ENCODE measurements at places on chromosomes 1 and 21. TPM values are rescaled to one million over a fixed set of nuclear protein-coding genes. Genes with fewer than 3 reads are reported as not detected.

GRCh38 chr21:34890724-34891612, 158.1 kb downstream of the RUNX1 start:
- DNase-seq = no peak

- no peak for DNase-seq
Measured at GRCh38 chr1:223780949-223781348, 64.8 kb downstream of the TP53BP2 start.

- no peak for DNase-seq
Measured at GRCh38 chr1:8567146-8567545, 249.2 kb downstream of the SLC45A1 start.

Gene PTPRU
- 62.1 TPM for total RNA-seq

Gene C1QB
- 39.1 TPM for total RNA-seq

DNA sequence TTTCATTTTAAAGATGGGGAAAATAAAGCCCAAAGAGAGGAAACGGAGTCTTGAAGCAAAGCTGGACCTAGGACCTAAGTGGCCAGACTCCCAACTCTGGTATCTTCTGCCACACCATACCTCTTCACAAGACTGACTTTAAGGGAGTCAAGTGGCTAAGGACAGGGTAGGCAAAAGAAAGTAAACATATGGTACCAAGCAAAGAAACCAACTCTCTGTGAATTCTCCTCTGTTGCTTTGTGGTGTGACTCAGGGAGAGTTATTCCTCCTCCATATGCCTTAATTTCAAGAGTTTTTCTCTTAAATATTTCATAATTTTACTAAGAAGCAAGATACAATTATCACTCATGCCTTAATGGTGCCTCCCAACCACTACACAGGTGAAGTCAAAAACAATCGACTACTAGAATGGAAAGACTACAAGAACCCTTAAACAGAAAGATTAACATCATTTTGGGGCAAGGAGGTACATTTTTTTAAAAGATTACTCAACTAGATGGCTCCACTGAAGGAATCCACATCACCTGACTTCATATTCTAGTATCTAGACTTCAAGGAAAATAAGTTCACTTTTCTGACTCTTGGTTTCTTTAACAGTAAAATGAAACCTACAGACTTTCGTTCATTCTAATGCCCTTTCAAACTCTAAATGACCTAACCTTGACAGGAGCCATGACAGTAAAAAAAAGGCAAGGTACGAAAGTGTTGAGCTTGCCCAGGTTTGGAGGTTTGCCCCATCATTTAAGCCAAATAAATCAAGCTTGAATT, 44.2 kb downstream of the LUZP1 start:
- no peak for DNase-seq

- no peak for DNase-seq
Measured at GRCh38 chr1:116507631-116508030, 63.2 kb downstream of the CD58 start.

DNA sequence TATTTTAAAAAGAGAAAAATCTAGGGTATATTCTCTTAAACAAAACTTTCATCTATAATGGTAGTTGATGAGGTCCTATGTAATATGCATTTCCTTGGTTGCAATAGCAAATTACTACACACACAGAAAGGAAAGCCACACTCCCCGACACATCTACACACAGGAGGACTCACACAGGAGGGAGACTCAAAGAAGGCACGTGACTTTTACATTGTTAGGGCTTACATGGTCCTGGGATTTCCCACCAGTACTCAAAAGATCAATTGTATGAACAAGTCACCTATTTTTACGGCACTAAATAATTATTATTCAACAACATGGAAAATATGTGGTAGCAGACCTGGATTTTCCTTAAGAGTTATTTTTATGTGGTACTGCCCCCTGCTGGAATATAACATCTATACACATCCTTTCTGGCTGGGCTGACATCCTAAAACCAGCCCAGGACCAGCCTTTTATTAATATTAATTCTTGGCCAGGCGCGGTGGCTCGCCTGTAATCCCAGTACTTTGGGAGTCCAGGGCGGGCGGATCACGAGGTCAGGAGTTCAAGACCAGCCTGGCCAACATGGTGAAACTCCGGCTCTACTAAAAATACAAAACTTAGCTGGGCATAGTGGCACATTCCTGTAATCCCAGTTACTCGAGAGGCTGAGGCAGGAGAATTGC, 33.9 kb upstream of the LGALS8 start:
- peak; percentile 71 for DNase-seq

GRCh38 chr1:55150880-55151588, 64.1 kb downstream of the USP24 start:
- DNase-seq = no peak

DNA sequence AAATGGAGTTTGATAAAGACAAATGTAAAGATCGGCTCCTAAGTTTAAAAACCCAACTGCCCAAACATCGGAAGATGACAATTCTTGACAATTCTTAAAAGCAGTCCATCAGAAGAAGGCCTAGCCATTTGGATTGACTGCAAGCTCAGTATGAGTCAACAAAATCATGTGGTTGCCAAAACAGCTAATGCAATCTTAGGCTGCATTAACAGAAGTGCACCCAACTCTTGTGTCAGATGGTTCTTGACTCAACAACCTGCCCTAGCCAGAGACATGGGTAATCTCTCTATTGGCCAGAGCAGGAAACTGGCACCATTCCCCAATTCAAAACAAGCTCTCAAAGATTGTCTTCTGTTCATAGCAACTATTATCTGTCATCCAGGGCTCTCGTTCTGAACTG, 9.9 kb upstream of the NCF2 start:
- DNase-seq = no peak

Gene BNIPL
- total RNA-seq = 0.20 TPM

DNA sequence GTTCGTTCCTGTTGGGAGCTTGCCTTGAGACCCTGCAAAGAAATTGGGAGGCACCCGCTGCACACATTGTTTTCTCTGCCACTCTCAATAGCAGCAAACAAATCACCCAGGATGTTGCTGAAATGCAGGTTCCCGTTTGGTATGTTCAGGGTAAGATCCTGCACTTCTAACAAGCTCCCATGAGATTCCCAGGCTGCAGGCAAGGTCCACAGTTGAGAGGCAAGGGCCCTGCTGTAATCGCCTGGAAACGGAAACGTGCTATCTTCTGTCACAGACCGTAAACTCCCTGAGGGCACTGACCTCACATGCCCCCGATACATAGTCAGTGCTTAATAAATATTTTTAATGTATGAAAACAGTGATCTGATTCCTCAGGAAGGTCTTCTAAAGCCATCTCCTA, 37.8 kb downstream of the XCL1 start:
- no peak for DNase-seq

GRCh38 chr1:79079770-79080169, 73.2 kb upstream of the ADGRL4 start:
- DNase-seq = no peak

Gene CD101
- 3.0 TPM for total RNA-seq

Gene S100A14
- total RNA-seq = not detected

Gene CHIA
- total RNA-seq = not detected

DNA sequence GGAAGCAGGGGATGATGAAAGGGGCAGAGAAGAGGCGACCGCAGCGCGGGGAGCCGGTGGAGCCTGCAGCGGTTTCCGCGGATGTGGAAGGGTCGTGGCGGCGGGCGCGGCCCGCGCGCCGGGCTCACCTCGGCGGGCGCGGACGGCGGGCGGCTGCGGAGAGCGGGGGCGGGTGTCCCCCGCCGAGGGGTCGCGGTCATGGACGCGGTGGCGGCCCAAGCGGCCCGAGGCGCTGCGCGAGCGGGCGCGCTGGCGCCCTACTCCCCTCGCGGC, 572 bp downstream of the LPGAT1 start:
- peak; percentile 53 for DNase-seq

DNA sequence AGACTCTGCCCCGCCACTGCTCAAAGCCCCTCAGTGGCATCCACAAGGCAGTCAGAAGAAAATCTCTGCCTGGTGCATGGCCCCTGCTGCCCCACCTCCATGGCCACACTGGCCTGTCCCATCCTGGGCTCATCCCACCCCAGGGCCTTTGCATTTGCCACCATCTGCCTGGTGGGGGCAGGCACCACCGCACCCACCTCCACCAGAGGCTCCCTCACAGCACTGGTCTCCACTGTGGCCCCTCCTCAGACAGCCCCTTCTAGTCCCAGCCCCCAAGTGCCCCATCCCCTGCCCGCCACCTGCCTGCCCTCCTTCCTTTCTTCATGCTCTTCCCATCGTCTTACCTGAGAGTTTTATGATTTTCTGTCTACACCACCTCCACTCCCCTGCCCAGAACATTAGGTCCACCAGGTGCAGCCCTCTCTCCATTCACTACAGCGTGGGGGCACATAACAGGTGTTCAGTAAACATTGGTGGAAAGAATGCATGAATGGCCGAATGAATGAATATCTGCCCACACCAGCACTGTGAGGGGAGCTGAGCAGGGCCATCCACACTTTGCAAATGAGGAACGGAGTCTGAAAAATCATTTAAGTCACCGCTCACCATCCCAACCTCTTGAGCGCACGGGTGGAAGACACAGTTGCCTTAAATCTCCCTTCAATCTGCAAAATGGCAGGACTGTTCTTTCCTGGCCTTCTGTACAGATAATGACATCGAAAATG, 2.1 kb downstream of the PRDM15 start:
- DNase-seq = no peak

DNA sequence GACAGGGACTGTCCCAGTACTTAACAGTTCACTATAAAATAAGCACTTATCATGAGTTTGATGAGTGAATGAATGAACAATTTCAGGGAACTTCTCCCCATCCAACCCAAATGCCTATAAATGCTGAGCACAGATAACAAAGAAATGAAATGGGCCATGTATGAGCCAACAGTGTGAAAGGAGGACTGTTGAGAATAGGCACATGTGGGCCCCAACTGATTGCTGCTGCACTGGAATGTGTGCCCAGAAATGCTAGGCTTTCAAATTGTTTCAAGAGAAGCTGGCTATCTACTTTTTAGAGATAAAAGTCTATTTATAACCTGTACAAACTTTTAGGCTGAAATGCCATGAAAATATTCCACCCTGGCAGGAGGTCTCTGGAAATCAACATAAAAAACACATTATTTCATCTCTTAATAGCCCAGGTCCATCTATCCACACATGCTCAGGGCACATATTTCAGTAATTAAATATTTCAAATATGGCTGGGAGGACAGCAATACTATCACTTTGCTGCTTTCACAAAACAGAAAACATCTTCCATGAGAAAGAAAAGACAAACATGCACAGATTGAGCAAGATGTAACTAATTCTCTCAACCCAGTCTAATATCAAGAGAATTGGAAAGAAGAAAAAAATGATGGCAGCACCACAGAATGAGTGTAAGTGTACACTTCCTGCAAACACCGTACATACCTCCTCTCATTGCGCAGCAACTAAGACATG, 49.8 kb downstream of the COLGALT2 start:
- DNase-seq = no peak

Gene CLCA4
- total RNA-seq = 0.17 TPM

Gene FCRL5
- total RNA-seq = 0.20 TPM

Gene OLIG2
- 42.2 TPM for total RNA-seq

GRCh38 chr1:69711190-69711930, 143.6 kb downstream of the LRRC7 start:
- no peak for DNase-seq

GRCh38 chr21:31659286-31659535, 282 bp upstream of the SOD1 start:
- no peak for DNase-seq

DNA sequence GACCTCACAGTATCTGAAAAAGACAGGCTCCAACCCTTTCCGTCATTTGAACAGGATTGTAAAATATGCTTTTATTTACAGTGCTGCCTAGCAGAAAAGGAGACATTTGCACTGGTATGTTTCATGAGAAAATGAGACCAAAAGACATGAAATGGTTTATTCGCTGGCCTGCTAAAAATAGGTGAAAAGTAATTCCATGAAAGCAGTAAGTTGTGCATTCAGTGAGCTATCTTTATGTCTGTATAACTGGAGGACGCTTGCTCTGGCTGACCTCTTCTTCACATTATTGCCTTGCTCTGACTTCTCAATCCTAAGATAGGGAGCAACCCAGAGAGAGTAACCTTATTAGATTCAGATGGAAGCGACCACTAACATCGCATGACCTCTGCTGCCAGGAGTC, 38.3 kb downstream of the ODF2L start:
- DNase-seq = no peak

Gene FCGR3B
- 19.2 TPM for total RNA-seq

GRCh38 chr1:240999826-241000225, 357.2 kb downstream of the RGS7 start:
- DNase-seq = no peak

DNA sequence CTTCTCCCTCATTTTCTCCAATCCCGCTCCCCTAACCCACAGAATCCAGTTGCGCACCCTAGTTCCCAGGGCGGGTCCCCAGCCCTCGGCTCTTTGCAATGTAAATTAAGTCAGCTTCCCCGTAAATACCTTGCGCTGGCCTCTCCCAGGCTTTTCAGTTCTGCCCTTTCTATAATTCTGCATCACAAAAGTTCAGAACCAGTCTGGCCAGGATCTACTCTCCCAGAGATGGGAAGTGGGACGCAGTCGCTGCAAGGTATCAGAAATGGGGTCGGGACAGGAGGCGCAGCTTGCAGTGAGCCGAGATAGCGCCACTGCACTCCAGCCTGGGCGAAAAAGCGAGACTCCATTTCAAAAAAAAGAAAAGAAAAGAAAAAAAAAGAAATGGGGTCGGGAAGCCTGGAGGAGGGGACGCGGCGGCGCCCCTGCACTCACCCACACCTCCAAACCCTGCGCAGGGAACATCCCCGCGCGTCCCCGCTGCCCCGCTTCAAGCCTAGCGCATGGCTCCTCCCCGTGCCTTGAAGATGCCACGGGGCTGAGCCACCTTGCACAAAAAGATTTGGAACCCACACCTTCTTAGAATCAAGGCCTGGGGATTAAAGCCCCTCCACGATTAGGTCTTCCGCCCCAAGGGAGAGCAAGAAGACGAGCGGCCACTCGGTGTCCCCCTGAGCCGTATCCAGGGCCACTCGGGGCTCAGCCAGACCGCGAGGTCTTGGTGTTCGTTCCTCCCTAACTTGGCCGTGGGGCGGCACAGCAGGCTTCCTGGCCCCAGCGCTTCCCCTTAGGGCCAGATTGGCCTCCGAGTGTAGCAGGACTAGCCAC, 27.2 kb upstream of the ITLN2 start:
- no peak for DNase-seq

DNA sequence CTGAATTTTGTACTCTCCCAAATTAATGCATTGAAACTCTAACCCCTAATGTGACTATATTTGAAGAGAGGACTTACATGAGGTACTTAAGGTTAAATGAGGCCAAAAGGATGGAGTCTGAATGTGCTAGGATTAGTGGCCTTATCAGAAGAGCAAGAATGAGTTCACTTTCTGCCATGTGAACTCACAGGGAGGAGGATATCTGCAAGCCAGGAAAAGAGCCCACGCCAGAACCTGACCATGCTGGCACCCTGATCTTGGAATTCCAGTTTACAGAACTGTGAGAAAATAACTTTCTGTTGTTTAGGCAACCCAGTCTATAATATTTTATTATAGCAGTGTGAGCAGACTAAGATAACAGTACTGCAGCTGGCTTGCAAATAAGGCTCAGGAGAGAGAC, 12.2 kb upstream of the FASLG start:
- no peak for DNase-seq

- no peak for DNase-seq
Measured at GRCh38 chr21:32599091-32599490, 13.1 kb downstream of the CFAP298 start.

GRCh38 chr1:30250338-30250983, 472.9 kb downstream of the MATN1 start:
- DNase-seq = no peak

Gene PIK3R3
- 29.0 TPM for total RNA-seq

GRCh38 chr1:11648039-11648438, 6.2 kb downstream of the FBXO2 start:
- DNase-seq = no peak

All from spinal cord (tissue), 10 donors.